ENCODE measurements at places on chromosomes 5 and 9.

- no peak for DNase-seq
Measured at GRCh38 chr5:102153003-102153759, 142.9 kb downstream of the SLCO4C1 start.

DNA sequence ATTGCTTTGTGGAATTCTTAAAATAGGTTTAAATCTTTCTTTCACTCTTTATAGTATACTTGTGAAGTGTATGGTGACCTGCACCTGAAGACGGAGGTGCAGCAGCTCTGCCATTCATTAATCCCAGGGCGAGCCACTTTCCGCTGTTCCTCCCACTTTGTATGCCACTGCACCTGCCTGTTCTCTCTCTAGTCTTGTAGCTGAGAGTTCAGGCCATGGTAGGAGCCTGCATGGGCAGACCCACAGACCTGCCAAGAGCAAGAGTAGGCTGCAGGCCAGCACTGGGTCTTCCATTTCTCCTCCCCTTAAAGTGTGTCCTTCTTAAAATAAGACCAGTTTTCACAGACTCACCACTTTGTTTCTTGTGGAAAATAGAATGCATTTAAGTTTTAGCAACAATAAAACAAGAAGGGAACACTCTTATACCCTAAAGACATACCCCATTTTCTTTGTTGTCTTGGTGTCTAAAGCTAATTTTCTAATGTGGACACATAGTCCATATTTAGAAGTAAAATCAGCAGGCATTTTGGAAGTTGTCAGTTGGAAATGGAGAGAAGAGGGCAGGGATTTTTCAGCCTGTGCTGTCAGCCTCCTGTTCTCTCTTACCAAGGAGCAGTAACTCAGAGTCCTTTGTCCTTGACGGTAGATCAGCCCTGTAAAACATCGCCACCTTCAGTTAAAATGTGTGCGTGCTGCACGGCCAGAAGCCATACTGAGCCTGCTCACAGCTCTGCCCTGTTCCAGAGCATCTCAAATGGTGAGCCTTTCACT lies 103.2 kb downstream of the SNCAIP start:
- DNase-seq = no peak

DNA sequence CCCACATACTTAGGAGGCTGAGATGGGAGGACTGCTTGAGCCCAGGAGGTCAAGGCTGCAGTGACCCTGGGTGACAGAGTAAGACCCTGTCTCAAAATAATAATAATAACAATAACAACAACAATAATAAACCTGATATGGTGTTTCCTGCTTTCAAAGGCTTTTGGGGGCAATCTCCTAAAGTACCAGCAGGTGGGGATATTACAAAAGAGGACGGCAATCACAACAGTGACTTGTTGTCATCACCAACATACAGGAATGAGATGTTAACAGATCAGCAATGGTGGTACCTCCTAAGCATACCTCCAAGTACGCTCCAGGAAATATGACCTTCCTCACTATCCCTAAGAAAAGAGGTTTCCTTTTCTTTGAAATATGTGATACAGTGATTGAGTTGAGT lies 91.1 kb upstream of the RNF180 start:
- peak; percentile 3 for DNase-seq

- DNase-seq = no peak
Measured at GRCh38 chr9:79577969-79578723, 6.4 kb downstream of the TLE4 start.

DNA sequence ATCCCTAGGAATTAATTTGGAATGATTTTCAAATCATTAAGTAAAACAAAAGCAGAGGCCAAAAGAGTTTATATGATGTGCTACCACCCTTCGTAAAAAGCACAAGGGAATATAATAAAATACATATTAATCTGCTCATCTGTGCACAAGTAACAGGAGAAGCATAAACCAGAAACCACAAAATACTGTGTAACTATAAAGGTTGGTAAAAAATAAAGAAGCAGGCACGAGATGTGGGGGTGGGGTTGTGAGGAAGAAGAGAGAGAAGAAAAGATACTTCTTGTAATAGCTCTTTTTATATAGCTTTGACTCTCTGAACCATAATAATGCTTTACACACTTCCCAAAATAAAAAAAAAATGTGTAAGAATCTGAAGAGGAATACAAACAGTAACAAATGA lies 214.9 kb upstream of the EFNA5 start:
- DNase-seq = no peak

DNA sequence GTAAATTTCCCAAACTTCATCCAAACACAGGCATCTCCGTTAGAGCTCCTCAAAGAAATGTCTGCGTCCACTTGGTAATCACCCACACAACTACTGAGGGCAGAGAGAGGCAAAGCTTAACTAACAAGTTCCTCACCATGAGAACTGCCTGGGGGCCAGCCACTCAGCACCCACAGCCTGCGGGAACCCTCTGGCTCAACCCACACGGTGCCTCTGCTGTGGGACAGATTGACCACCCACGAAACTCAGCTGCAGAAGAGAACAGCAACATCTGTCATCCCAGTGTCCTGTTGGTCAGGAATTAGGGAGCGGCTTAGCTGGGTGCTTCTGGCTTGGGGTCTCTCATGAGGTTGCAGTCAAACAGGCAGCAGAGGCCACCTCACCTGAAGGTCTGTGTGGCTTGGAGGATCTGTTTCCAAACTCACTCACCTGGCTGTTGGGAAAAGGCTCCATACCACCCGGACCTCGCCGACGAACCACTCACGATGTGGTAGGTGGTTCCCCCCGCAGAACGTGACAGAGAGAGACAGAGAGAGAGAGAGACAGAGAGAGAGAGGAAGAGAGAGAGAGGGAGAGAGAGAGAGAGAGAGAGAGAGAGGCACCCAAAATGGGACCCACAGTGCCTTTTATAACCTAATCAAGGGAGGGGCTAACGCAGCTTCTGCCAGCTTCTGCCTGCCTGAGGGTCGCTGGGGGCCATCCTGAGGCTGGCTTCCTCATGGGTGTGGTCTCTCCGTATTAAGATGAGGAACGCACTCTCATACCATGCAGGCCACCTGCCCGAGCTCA lies 103.5 kb downstream of the OLFM1 start:
- DNase-seq = no peak

GRCh38 chr5:97547999-97548738 lies 365.1 kb upstream of the RIOK2 start:
- no peak for DNase-seq

DNA sequence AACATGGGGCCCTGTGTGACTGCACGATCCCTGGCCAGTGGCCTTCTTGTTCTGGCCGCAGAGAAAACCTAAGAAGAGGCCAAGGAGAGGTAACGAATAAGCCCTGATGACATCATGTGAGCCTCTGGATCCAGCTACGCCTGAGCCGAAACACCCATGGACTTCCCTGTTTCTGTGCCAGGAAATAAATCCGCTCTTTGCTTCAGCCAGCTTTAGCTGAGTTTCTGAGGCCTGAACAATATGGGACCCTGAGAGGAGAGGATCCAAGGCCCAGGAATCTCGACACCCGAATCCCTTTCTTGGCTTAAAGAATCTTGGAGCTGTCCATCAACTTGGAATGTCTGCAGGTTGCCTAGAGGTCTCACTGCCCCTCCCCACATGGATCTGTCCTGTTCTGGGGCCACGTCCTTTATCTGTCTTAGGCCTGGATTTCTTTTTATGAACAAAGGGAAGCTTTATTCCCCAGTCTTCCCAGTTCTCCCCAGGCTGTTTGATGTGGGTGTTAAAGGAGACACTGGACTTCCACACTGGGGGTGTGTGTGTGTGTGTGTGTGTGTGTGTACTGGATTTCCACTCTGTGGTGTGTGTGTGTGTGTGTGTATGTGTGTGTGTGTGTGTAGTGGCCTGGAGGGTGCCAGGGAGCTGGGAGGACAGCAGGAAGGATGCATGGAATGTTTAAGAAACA lies 13.7 kb downstream of the IER5L start:
- no peak for DNase-seq

- DNase-seq = no peak
Measured at GRCh38 chr9:20112205-20112783, 323.5 kb upstream of the SLC24A2 start.

DNA sequence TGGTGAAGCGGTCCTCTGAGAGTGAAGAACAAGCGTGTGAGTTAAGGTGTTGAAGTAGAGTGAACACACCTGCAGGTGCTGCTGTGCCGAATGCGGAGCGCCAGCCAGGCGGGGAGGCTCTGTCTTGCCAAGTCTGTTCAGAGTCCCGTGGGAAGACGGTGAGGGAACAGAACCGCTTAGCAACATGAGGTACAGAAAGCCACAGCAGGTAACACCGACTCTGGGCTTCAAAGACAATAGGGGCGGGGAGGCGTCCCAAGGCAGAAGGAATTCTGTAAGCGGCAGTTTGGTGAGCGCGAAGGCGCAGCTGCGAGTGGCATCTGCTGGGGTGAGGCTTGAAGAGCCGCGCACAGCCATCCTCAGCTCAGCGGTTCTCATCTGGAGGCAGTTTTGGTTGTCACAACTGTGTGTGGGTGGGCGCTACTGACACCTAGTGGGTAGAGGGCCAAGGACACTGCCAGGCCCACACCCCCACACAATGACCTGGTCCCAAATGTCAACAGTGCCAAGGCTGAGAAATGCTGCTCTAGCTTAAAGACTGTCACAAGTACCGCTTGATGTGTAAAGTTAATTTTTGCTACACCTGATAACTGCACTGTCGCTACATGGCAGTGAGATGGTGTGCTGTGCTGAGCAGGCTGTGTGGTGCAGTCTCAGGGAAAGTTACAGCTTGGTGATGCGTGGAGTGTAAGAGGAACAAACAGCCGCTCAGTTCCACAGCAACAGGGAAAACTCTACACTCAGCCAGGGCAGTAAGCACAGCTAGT lies 67.4 kb upstream of the TBC1D9B start:
- peak; percentile 25 for DNase-seq

DNA sequence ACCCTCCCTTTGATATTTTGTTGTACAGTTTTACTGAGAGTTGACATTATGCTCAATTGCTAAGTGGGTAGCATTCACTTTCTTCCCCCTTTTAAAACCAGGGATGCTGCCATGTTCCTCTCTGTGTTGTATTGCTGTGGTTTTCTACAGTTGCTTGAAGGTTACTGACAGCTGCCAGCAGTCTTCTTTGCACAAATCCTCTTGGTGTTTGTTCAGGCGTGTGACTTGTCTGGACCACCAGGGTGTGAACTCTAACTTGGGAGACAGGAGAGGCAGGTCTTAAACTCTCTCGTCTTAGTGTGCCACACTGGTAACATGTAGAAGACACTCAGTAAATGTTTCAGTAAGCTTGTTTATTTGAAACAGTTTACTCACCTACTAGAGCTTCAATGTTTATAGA lies 25.1 kb downstream of the SLC44A1 start:
- no peak for DNase-seq

GRCh38 chr9:21395778-21396717 lies 10.8 kb upstream of the IFNA2 start:
- peak; percentile 22 for DNase-seq

GRCh38 chr9:27339661-27340284 lies 42.8 kb upstream of the EQTN start:
- no peak for DNase-seq

- DNase-seq = no peak
Measured at GRCh38 chr9:3898461-3899218, 372.8 kb upstream of the RFX3 start.

- no peak for DNase-seq
Measured at GRCh38 chr5:170261528-170262043, 28.8 kb downstream of the C5orf58 start.
